ENCODE measurements at places on chromosomes 5 and 9.

DNA sequence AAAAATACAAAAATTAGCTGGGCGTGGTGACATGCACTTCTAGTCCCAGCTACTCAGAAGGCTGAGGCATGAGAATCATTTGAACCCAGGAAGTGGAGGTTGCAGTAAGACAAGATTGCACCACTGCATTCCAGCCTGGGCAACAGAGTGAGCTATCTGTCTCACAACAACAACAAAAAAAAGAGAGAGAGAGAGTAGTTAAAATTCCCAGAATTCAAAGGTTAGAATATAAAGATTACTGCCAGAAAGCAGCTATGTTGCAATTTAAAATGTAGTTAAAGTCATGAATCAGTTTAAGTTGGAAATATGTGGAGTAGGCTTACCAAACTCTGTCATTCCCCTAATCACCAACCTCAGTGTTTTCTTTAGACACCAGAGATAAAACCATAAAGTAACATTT is 58.7 kb upstream of the SUSD1 start:
- DNase-seq: no peak

GRCh38 chr9:89970701-89971100 is 365.9 kb downstream of the GADD45G start:
- no peak for DNase-seq

- no peak for DNase-seq
These were observed 271.3 kb downstream of the ZSWIM6 start for GRCh38 chr5:61603211-61603908.

DNA sequence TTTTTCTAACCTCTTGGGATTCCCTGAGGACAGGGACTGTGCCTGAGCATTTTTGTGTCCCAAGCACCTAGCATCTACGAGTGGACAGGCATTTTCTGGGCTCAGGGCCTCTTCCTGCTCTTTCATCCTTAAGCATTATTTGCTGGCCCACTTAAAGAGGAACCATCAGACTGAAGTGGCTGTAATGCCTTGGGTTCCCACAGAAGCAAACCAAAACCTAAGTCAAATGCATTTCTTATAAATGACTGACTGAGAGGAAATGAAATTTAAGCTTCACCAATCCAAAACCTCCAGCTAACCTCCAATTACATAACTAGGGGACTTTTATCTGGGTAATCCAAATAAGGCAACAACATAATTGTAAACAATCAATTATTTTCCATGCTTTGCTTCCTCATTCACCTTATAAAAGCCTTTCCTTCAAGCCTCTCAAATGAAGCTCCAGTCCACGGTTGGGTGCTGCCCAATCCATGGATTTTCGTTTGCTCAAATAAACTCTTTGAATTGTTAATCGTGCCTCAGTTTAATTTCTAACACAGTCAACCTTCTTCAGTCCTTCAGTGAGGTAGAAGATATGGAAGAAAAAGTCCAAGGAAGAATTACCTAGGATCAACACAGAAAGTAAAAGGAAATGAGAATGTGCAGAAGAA is 25.3 kb upstream of the SLC31A2 start:
- no peak for DNase-seq

- peak; percentile 34 for DNase-seq
These were observed 974 bp downstream of the C9orf40 start for GRCh38 chr9:74951725-74952151.
